ENCODE measurements at places on chromosomes 12 and 14.

GRCh38 chr14:61179061-61179690, 102.0 kb downstream of the TMEM30B start:
- DNase-seq, result no peak

GRCh38 chr14:32552766-32553165, 223.7 kb downstream of the AKAP6 start:
- no peak for DNase-seq

DNA sequence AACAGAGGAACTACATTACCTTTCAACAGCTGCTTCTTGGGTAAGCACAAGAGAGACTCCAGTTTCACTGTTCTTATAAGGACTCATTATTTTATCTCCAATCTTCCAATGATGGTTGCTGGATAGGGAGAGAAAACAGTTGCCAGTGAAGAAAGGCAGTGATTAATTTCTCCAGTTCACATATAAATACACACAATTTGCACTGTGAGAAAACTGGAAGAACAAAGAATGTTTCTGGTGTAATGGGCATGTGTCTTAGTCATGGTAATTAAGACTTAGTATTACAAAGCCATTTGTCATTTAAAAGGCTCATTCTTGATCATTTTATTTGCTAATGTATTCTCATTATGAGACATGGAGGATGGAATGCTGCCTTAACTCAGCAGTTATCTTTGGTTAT, 78.0 kb upstream of the FAR2 start:
- no peak for DNase-seq

GRCh38 chr14:55832974-55833373, 253.0 kb downstream of the KTN1 start:
- no peak for DNase-seq

DNA sequence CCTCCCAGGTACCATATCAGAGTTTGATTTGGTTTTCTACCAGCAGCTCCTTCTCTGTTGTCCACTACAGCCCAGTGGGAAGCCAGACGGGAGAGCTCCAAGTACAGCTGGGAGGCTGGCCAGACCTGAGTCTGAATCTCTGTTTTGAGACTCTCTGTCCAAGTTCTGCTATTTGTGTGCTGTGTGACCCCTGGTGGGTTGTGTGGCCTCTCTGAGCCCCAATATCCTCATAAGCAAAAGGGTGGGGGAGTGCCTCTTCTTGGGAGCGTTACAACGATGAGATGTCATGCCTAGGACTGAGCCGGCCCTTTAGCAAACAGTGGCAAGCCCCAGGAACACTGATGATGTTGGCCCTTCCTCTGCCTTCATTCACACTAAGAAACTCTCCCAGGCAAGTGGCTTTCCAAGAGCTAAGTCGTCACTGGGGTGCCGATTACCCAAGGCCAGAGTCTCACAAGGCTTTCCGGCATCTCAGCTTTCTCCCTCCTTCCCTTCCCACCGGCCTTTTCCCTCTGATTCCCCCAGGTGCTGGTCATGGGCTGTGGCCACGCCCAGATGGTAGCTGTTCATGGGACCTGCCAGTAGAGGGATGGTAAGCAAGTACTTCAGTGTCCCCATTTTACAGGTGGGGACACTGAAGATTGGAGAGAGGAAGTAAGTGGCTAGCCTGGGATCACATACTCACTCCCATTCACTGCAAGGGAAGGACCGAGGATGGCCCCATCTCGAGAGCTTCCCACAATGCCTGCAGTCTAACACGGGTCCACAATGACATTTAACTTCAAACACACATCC, 47.7 kb downstream of the BCL11B start:
- DNase-seq, result no peak

DNA sequence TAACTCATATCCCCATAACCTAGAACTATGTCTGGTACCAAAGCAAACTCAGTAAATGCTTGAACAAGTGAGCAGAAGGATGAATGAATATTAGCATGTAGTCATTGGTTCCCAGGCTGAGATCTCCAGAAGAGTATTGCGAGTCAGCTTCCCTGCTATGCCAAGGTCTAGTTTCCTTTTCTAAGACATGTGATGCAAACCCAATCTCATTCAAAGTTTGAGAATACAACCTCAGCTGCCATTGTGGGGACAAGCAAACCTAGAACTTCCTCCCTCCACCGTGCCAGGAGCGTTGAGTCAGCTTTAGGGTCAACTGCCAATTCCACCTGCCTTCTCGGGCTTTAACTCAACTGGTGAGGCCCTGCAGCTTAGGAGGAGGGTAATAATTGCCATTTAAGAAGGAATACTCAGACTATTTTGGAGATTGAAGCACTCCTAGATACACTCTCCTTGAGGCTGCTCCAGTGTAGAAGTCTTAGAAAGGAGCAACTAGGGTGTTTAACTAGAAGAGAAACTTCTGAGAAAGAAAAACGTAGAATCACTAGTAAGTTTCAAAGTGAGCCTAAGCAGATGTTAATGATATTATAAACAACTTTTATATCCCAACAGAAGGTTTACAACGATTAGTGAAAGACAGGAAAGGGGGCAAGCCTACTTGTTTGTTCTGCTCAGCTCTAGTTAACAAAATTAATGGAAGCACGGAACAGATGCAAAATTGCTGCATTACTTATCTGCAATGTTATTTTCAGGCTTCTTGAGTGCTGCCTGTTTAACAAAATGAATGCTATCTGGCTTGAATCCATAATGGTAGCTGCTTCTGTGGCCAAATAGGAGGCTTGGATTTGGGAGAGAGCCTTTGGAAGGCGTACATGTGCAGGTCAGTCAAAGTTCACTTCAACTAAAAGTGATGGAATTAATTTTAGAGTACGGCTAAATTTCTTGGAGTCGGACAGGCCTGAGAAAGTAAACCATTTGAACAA, 96.9 kb downstream of the HELB start:
- DNase-seq, result no peak

GRCh38 chr14:101917413-101918017, 46.9 kb upstream of the DYNC1H1 start:
- DNase-seq, result no peak

DNA sequence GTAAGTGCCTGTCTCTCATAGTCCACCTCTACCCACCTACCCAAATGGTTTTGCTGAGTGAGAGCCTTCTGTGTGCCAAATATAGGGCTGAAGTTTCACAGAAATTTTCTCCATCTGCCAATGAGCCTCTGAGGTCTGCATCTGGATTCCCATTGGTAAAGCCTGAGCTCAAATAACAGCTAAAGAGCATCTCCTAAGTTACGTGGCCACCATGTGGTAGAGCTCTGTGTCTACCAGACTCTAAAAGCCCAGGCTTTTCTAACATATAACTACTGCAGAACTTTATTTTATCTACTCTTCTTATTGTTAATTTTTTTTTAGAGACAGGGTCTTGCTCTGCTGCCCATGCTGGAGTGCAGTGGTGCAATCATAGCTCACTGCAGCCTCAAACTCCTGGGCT, 16.0 kb downstream of the AMDHD1 start:
- DNase-seq, result no peak

DNA sequence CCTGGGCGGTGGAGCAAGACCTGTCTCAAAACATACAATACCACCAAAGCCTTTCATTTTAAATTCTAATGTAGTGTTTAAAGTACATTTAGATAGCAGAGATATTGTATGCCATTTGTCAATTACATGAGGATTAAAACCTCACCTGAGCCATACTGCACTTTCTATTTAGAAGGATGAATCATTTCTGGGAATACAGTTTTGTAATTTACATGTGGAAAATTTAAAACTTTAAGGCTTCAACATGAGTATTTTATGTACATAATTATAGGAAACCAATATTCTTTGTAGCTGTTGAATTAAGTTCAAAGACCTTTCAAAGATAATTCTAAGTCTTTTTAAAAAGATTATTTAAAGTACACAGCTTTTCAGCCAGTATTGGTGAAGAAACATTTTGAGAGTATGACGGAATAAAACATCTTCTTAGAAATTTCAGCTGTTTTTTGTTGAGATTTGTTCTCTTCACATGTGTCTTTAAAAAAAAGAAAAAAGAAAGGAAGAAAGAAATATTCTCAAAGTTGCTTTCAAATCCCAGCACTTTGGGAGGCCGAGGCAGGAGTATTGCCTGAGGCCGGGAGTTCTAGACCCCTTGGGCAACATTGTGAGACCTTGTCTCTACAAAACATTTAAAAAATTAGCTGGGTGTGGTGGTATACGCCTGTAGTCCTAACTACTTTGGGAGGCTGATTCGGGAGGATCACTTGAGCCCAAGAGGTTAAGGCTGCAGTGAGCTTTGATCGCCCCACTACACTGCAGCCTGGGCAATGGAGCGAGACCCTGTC, 34.5 kb upstream of the CCT2 start:
- no peak for DNase-seq

DNA sequence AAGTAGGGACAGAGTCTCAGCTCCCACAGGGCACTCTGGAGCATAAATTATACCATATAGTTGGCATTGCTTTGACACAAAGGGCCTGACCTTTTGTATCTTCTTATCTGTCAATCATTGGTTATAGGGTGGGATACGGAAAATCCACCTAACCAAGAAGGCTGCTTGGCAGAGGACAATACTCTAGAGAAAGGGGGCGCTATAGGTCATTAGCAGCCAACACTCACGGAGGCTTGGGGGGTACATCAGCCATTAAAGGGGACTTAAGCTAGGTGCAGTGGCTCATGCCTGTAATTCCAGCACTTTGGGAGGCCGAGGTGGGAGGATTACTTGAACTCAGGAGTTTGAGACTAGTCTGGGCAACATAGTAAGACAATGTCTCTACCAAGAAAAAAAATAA, 22.9 kb downstream of the SPTSSA start:
- DNase-seq, result no peak

- no peak for DNase-seq
Observed at GRCh38 chr12:62250671-62251608, 9.3 kb upstream of the USP15 start.

GRCh38 chr12:129241852-129242251, 388.6 kb downstream of the GLT1D1 start:
- no peak for DNase-seq

GRCh38 chr12:106541201-106541600, 41.6 kb upstream of the RFX4 start:
- DNase-seq, result no peak

DNA sequence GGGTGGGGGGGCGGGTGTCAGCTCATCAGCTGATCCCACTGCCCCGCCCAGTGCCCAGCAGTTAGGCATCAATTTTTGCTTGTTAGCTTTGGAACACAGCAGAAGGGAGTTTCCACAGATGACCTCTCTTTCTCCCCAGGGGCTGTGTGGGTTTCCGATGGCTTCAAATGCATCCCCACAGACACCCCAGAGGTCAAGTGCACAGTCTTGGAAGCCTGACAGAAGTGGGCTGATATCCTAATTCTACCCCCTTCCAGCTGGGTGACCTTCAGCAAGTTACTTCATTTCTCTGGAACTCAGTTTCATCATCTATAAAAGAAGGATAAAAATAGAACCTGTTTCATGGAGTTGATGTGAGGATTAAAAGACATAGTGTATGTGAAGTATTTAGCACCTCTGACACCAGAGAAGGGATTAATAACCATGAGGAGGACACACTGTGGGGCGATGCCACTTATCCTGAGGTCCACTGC, 22.0 kb downstream of the TTC9 start:
- no peak for DNase-seq

DNA sequence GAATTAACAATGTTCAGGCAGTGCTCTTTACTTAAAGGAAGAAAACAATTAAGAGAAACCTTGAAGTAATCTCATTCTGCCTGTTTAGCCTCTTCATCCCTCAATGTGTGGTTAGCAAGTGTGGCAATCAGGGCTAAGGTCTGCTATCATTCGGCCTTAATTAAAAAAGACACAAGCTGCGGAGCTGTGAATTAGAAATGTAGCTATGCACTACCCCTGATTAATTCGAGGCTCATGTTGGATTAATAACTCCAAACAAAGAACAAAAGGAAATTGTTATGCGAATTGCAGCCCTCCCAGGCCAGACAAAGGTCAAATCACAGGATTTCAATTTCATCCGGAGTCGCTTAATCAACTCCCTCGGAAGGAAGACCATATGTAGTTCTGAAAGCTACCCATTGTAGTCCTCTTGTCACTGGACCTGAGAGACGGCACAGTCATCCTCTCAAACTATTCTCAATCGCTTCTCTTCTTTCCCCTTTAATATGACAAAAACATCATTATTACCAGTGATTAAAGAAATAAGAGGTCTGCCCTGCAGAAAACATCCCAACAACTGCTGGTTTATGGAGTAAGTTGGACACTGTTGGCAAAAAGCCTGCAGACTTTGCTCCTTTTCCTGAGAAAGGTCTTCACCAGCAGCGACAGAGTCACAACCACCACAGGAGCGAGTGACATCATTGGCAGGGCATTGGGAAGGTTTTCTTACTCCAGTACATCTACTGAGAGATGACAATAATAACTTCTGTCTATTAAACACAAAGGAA, 71.1 kb upstream of the SOX5 start:
- DNase-seq, result no peak

DNA sequence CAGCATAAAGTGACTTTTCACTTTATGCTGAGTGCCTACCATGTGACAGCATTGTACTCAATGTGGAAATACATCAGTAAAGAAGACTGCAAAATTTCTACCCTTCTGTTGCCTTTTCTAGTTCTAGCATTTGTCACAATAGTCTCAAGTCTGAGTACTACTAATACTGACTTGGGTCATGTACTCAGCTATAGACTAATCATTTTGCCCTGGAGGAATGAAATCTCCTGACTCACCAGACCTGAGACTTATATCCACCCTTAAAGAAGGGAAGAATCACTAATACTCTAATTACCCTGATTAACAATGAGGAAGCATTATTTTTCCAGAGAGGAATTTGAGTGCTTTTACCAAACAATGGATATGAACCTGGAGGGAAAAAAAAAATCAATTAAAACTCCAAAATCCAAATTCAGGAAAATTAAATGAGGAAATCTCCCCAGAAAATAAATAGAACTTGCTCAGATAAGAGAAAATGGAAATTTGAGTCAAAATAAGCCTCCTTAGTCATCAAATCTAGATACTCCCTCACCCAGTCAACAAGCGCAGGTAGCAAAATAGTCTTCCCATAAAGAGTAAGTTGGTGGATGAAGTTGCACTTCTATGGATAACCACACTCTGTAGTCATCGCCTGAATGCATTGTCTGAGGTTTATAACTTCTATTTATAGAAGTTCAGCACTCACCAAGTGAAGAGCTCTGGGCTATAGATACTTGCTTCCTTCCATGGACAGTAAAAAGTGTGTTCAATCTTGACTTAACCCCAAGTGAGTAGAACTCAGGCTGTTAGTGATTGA, 386.6 kb downstream of the SYT1 start:
- no peak for DNase-seq

GRCh38 chr12:132529906-132530305, 40.0 kb downstream of the FBRSL1 start:
- no peak for DNase-seq
